ENCODE measurements at places on chromosomes 6 and 20. TPM values are rescaled to one million over a fixed set of nuclear protein-coding genes. Genes with fewer than 3 reads are reported as not detected.

The SLC13A3 gene
- 0.09 TPM for polyA plus RNA-seq

The SLC22A7 gene
- not detected for polyA plus RNA-seq

The ENTPD6 gene
- 79.8 TPM for polyA plus RNA-seq

The ERGIC3 gene
- polyA plus RNA-seq = 178 TPM

The MCHR2 gene
- not detected for polyA plus RNA-seq

The LY6G5C gene
- 3.4 TPM for polyA plus RNA-seq

The FAM229B gene
- polyA plus RNA-seq = 0.65 TPM

The MEI4 gene
- polyA plus RNA-seq = not detected

The LKAAEAR1 gene
- not detected for polyA plus RNA-seq

The MAPK13 gene
- polyA plus RNA-seq = 31.5 TPM

The LAMP5 gene
- 0.59 TPM for polyA plus RNA-seq

The SLC26A8 gene
- polyA plus RNA-seq = 0.01 TPM

The HM13 gene
- 61.2 TPM for polyA plus RNA-seq

The PGC gene
- polyA plus RNA-seq = not detected

The LY6G6C gene
- 0.13 TPM for polyA plus RNA-seq
